ENCODE measurements at places on chromosomes 4 and X.
A peak's percentile ranks its signal among the peaks of the same experiment; 100 is the strongest.

DNA sequence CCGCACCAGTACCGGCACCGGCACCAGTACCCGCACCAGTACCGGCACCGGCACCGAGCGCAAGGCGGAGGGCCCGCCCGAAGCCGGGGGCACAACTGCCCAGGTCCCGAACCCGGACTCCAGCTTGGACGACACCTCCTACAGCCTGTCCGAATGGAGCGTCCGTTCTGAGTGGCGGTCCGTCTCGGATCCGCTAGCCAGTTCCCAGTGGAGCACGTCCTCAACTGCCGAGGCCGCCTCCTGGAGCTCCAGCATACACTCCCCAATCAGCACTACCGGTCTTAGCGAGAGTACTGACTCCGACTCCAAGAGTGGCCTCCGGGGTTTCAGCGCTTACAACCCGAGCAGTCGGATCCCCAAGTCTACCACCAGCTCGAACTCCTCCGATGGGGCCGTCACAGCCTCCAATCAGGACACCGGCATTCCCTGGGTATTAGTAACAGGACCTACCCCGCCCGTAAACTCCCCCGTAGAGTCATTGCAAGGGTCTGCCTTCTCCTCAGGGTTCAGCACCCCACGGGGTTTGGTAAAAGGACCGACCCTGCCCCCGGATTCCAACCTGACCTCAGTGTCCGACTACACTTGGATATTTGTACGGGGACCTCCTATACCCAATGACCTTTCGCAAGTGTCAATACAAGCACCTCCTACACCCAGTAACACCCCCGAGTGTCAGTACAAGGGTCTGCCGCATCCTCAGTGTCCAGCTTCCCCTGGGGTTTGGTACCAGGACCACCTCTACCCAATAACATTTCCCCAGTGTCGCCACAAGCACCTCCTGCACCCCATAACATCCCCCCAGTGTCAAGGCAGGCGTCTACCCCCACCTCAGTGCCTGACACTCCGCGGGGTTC lies 721 bp upstream of the MAOA start:
- DNase-seq, result no peak

GRCh38 chr4:31791666-31792065 lies 1071.5 kb downstream of the PCDH7 start:
- no peak for DNase-seq

DNA sequence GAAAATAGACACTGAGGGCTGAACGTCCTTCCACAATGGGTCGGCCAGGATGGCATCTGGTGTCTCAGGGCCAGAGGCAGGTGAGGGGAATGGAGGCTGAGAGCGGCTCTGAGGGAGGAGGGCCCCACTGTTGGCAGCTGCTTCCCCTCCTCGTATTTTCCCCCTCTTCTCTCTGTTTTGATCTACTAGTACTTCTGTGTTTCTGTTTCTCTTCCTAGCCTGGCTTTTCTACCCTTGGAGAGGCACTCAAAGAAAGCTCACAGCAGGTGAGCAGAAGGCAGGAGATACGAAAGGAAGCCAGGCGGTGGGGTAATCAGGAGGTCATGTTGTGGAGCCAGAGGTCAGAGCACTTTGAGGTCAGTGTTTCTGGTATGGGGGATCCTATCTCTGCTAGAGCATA lies 151.8 kb upstream of the GATB start:
- DNase-seq, result no peak

DNA sequence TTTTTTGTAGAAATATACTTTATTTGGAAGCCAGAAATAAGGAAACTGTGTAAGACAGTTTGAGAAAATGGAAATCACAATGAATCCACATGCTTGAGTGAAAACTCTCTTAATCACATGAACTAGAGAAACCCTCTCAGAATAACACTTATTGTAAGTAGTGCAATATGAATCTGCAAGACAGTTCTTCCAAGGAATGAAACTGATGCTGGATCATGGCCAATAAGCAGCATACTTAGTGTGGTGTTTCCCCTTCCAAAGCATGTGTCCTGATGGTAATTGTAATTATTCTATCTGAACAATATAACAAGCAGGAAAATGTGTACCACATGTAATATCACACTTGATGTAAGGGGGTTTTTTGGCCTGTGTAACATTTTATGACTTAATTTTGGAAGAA lies 1870.5 kb upstream of the TENM3 start:
- DNase-seq, result no peak

GRCh38 chrX:138791551-138791950 lies 80.0 kb upstream of the FGF13 start:
- no peak for DNase-seq

- DNase-seq, result no peak
Measured at GRCh38 chrX:24306440-24306839, 7.4 kb downstream of the SUPT20HL2 start.

DNA sequence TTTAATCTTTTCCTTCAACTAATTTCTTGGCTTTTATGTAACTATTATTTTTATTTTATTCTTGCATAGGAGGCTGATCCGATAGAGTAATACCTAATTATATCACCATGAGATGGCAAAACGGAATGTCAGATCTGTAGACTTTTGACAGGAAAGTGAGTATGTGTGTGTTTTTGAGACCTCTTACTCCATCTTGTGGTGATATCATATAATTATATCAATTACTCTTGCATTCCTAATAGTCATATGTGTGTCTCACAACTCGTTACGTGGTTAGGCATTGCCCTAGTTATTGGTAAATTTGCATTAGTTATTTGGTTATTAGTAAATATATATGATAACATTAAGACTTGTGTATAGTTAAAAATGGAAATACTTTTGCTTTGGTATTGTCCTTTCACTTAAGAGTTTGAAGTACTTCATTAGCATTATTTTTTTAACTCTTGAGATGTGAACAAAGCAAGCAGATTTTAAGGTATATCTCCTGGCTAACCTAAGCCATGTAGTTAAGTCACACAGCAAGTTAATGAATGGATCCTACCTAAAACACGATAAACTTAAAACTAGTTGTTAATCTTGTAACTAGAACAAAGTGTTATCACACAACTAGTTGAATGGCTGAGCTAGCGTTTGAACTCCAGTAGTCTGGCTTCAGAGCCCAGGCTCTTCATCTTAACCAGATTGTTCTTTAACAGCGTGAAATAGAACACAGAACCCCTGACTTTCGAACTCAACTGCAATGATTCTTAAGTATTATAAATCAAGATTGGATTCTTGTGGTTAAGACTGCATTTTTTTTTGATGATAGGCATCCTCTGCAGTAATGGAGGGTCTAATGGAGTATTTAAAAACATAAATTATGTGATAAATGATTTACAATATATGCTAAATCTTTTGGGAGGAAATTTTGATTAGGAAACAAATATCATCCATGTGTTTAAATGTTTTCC lies 67.1 kb downstream of the PGRMC2 start:
- no peak for DNase-seq

GRCh38 chrX:26915064-26915463 lies 548.1 kb downstream of the PPP4R3C start:
- no peak for DNase-seq

- DNase-seq, result no peak
Measured at GRCh38 chr4:71126719-71127118, 133.3 kb downstream of the DCK start.

DNA sequence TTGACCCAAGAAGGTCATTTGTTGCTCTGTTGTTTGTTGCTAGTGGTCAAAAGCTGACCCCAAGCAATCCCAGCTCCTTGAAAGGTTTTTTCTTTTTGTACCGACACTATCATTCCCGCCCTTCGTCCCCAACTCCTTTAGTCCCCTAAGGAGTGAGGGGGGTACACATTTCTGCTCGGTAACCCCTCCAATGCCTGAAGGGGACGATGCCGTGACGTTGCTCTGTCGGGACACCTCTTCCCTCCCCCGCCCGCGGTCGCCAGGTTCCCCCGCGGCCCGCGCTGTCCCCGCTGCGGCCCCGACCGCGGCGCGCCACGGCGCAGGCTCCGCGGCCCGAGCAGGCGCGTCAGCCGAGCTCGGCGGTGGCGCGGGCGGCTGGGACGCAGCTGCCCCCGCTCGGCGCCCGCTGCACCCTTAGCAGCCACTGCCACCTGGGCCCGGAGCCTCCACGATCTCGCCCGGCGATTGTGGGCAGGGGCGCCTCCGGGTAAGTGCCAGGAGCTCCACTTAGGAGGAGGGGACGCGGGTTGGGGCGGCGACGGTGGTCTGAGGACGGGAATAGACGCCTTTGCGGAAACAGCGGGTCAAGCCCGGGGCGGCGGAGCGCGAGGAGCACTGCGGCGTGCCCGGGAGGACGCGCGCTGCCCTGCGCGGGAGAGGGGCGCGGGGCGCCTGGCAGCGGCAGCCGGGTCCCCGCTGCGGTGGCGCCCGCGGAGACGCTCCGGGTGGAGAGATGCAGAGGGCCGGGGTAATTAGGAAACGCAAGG lies at the start of gene GLRB:
Gene GLRB (plus strand): TSS at position 340 of the 767 bp plus-strand sequence. CDS start 1,875 bp downstream, outside the sequence.
- DNase-seq, result peak; percentile 42

DNA sequence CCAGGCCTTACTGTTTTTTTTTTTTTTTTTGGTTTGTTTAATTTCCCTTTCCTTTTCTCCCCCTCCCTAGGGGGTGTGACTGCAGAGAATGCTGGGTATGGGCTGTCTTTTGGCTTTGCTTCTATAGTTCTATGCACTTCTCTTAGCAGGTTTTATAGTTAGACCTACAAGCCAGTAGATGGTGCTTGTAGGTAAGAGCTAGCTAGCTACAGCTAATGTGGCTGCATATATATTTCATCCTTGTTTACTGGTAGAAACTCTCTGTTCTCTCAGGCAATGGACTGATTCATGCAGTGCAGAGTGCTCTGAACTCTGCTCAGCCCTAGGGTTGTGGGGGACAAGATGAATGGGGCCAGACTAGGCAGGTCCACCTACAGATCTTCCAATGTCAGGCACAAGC lies 246.4 kb downstream of the SH2D1A start:
- no peak for DNase-seq

DNA sequence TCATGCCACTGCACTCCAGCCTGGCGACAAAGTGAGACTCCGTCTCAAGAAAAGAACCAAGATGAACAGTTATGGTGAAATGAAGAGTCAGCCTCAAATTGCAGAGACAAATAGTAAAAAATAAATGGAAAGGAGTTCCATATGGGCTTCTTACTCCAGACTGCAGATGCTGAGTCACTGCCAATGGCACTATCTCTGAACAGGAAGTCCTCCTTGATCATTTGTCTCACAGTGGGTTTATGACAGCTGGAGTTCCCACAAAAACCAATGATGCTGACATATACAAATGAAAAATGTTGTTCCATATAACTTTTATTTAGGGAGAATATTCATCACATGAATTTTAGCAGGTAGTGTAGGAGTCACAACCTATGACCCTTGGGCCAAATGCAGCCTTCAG lies 631.6 kb downstream of the PCDH18 start:
- no peak for DNase-seq

DNA sequence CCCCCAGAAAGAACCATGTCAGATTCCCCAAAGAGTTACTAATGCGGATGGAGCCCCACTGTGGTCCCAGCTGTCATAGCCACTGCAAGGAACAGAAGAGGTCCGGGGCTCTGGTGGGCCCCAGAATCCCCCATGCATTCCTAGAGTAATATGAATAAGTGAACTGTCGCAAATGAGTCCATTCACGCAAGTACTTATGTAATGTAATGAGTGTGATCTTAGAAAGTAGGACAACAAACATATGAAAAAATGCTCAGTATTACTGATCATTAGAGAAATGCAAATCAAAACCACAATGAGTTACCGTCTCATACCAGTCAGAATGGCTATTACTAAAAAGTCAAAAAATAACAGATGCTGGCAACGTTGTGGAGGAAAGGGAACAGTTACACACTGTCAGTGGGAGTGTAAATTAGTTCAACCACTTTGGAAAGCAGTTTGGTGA lies 141.5 kb upstream of the RBPJ start:
- DNase-seq, result no peak

Data from NCI-H1092 (cell line).